AG10803 (cell line): ENCODE measurements at places on chromosomes 1 and 21.
A peak's percentile ranks its signal among the peaks of the same experiment; 100 is the strongest.

- DNase-seq, result no peak
Observed at GRCh38 chr1:106366627-106367319, 689.7 kb upstream of the PRMT6 start.

DNA sequence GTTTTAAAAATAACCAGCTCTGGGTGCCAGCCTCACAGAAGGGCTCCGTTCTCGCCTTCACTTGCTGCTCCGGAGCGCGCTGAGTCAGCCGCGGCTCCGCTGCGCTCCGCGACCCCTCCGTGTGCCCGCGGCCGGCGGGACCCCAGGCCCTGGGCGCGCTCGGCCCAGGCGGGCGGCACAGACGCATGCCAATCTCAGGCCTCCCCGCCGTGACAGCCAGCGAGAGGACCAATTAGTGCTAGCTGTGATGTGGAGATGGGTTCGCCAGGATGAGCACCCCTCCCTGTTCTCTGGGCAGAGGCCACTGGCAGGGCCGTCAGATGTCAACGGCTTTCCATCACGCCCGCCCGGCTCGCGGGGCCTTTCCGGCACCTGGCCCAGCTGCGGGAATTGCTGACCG is 293.8 kb downstream of the SPATA17 start:
- DNase-seq, result no peak

GRCh38 chr1:84377480-84378095 is 20.7 kb upstream of the DNASE2B start:
- DNase-seq, result peak; percentile 64

- DNase-seq, result peak; percentile 30
Observed at GRCh38 chr1:210124736-210125135, 107.9 kb upstream of the SERTAD4 start.

DNA sequence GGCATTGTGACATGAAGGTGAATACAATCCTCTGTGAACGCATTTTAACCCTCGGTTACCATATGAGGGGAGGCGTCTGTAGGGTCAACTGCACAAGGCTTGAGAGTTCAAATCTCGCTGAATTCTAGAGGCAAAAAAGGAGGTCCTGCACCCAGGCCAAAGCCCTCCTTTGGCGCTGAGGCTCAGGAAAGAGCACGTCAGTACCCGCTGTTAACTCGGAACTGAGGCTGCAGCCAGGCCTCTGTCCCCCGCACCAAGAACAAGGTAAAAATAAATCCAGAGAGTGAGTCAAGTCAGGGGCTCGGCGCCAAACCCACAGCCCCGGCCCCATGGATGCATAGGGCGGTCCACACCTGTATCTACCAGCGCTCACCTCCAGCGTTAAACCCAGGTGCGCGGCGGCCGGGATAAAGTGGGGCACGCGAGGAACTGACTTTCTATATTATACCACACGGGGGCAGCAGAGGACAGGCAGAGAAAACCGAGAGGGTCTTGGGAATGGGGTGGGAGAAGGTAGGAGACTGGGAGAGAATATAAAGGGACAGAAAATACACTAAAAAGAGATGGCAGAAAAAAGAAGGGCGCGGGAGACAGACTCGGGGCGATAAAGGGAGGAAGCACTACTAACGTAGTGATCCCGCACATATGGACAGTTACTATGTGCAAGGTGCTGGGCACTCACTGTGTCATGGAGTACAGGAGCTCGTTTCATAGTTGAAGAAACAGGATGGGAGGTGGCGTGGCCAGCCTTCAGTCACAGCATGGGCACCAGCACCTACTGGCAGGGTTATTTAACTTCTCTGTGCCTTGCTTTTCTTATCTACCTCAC is 54.9 kb downstream of the DMRTA2 start:
- no peak for DNase-seq

DNA sequence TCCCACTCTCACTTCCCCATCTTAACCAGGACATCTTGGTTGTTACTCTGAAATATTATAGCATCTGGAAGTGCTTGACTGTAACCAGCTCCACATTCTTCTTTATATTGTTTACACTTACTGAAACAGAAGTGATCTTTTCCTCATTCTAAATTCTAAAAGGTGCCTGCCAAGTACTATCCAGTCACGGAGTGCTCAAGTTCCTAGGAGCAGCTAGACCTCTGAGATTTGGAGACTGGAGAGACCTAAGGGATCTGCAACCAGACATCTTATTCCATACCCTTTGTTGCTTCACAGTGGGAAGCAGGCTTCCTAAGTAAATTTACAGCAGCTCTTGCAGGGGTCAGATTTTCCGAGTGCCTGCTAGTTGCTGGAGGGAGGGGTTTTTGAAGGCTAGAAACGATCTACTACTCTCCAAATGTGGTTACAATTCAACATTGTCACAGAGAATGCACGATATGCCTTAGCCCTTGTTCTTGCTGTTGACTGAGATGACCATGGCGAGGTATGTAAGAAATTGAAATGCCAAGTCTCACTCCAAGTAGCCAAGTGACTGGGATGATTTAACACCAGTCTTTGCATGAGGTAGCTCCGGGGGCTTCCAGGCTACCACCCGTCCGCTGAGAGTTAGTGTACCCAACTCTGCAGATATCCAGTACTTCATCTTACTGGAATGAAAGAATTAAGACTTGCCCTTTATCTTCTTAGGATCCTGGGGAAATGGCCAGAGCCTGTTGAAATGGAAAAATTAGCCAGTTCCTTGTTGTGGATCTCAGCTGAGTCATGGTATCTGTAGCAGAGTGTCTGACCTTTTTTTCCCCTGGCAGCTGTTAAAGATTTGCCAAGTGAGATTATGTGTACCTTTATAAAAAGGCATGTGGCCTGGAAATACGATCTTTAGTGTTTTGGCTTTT is 150.8 kb downstream of the MAST2 start:
- DNase-seq, result peak; percentile 81

- DNase-seq, result peak; percentile 68
Observed at GRCh38 chr1:151047591-151047924, at the start of gene C1orf56. Gene C1orf56, plus strand, starts transcription at chr1:151047751. Its CDS starts 97 bp downstream, at chr1:151047848.

- DNase-seq, result peak; percentile 86
Observed at GRCh38 chr21:17454315-17455027, 58.4 kb upstream of the CXADR start.

DNA sequence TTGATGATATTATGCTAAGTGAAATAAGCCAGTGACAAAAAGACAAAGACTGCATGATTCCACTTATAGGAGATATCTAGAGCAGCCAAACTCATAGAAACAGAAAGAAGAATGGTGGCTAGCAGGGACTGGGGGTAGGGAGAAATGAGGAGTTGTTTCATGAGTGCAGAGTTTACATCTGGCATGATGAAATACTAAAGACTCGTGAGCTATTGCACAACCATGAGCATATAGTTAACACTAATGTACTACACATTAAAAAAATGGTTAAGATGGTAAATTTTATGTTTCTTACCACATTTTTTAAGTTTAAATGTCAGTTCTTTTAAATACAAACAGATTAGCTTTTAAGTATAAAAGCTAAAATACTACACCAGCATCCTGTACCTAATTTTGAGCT is 57.8 kb downstream of the ESRRG start:
- DNase-seq, result peak; percentile 6

DNA sequence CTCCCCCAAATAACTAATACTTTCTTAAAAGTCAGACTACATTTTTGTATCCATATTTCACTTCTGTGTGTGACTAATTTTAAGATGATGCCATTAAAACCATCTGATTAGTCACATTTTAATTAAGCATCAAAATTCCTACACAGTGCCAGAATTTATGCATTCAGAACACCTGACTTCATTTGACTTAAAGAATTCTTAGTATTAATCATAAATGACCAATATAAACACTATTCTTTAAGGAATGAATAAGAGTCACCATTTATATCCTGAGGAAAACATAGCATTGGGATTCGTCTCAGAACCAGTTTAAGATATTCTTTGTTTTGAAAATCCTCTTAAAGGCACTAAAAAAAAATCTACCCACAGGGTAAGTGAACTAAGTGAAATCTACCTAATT is 37.0 kb downstream of the TM2D1 start:
- DNase-seq, result peak; percentile 3

DNA sequence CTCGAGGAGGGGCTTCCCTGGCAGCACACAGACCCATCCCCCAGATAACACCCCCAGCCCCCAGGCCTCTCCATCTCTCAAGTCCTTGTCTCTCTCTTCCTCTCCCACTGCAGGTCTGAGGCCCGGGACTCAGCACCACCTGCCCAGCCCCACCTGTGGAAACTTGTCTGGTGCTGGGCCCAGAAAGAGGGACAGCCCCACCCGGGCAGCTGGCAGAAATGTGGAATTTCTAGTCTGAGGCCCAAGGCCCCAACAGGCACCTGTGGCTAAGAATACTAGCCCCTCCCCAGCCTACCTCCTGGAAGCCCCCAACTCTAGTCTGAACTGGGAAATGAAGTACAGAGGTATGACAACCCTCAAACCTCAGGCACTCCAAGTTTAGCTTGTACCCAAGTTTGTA is 15.4 kb downstream of the TTC39A start:
- DNase-seq, result no peak

- no peak for DNase-seq
Observed at GRCh38 chr1:159144571-159144970, 26.8 kb upstream of the CADM3 start.

DNA sequence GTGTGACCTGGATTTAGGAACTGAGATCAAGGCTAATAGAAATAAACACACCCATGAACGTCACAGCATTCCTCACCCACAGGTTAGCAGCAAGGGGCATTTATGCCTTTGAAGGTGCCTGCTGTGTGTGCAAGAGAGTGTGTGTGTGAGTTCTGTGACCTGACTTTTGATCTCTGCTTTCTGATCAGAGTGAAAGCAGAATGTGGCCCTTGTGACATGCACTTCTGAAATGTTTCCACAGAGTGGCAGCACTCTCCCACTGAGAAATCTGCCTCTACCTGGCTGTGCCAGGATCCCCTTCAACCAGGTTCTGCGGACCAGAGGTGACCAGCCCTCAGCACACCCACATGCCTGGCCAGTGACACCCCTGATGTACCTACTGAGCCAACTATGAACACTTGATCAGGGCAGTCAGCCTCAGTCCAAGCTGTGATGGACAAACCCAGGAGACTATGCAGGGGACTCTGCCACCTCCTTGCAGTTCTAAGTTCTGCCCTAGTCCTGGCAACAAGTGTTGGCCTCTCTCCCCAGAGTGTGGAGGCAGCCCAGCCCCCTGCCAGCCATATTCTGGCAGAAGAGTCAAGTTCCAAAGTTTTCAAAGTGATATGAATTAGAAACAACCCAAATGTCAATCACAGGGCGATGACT is 41.0 kb downstream of the RXRG start:
- no peak for DNase-seq

DNA sequence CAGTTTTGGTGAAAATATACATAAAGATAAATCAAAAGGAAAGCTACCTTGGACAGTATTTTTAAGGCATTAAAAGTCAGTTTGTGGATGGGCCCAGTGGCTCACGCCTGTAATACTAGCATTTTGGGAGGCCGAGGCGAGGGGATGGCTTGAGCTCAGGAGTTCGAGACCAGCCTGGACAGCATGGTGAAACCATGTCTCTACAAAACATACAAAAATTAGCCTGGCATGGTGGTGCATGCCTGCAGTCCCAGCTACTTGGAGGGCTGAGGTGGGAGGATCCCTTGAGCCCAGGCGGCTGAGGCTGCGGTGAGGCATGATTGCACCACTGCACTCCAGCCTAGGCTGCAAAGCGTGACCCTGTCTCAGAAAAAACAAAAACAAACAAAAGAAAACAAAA is 1253.8 kb downstream of the MRPL39 start:
- DNase-seq, result no peak

DNA sequence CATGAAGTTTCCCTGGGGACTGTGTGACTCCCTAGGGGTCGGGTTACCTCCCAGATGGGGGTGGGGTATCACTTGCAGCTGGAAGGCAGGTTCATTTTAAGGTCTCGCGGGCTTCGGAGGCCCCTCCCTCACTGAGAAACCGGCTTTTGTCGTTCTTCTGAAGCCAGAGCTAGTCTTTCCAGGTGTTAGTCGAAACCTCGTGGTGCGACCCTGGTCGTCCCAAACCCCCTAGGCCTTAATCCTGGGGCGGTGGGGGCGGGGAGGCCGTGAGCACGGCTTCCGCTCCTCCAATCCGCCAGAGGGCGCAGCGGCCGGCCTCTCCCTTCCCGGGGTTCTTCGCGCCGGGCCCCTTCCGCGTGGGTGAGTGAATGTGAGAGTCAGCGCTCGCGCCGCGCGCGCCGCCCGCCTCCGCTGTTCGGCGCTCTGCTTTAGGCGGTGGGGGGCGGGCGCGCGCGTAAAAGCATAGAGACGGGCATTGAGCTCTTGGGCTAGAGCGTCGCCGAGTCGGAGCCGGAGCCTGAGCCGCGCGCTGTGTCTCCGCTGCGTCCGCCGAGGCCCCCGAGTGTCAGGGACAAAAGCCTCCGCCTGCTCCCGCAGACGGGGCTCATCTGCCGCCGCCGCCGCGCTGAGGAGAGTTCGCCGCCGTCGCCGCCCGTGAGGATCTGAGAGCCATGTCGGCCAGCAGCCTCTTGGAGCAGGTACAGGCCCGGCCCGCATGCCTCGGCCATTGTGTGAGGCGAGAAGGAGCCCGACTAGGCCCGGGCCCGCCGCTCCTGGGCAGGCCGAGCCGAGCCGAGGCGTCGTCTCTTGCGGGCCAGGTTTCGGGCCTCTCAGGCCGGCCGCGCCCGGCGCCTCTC is at the start of gene YTHDF2:
TSS of gene YTHDF2 (plus strand) at position 491 of the 857 bp plus-strand sequence. CDS start at position 672, 181 bp downstream.
- DNase-seq, result peak; percentile 97

- no peak for DNase-seq
Observed at GRCh38 chr1:118049981-118050380, 120.4 kb downstream of the WDR3 start.

- peak; percentile 80 for DNase-seq
Observed at GRCh38 chr1:115807723-115808122, 33.2 kb downstream of the NHLH2 start.

GRCh38 chr1:44261962-44262361 is 48.7 kb downstream of the DMAP1 start:
- no peak for DNase-seq

- DNase-seq, result no peak
Observed at GRCh38 chr21:42144679-42145568, 73.8 kb downstream of the UMODL1 start.

DNA sequence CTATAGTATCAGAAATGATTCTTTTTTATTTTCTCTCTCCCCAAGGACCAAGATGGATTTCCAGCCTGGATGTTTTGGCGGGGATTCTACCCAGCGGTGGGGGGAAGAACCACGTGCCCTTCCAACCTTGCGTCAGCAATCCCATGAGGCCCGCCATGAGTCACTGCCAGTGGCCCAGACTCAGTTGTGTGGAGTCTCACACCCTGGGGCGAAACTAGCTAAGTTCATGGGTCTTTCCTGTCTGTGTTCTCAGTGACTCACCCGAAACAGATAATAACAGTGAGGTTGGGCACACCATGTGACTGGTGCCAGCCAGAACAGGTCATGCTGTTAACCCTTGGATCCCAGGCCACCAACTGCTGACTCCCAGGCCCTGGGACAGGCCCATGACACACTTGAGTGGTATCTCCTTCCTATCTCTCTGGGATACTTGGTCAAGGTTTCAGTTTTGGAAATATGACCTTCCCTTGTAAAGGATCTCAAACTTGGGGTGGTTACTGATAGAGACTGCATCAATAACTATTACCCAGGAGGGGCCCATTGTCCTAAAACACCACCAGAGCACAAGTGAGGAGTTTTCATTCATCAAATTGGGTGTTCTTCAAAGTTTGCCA is 98.0 kb upstream of the DUSP10 start:
- DNase-seq, result peak; percentile 74
